ENCODE measurements at places on chromosomes 12 and 14.

GRCh38 chr12:93798279-93799151 lies 121.3 kb downstream of the CRADD start:
- DNase-seq: no peak

- DNase-seq: peak; percentile 59
Measured at GRCh38 chr14:65187421-65188049, 85.2 kb upstream of the MAX start.

GRCh38 chr14:77556946-77557345 lies 58.3 kb upstream of the ISM2 start:
- DNase-seq: no peak

DNA sequence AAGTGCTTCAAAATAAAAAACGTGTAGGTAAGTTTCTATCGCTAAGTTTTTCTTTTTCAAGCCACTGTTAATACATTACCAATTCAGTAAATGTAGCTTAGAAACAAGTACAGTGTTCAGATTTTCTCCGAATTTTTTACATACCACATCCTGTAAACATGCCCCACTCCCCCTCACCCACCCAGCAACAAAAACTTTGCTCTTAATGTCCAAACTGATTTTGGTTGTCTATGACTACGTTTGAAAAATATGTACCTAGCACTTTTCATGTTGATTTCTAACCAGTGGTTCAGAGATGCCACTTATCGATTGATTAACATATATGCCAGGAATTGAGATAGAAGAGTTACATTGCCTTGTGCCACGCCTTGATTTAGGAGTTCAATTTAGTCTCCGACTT lies 663 bp upstream of the LIN7A start:
- no peak for DNase-seq
